Osteoblast (primary cell): ENCODE measurements at places on chromosomes 6 and 20. TPM values are rescaled to one million over a fixed set of nuclear protein-coding genes. Genes with fewer than 3 reads are reported as not detected.

OPN5 gene
- total RNA-seq, result under 0.01 TPM in 1 of 2 replicates, not detected in the other

KIAA1755 gene
- 2.5 and 2.7 TPM in 2 replicates for total RNA-seq

STMN3 gene
- 1.1 and 2.1 TPM in 2 replicates for total RNA-seq

DNA sequence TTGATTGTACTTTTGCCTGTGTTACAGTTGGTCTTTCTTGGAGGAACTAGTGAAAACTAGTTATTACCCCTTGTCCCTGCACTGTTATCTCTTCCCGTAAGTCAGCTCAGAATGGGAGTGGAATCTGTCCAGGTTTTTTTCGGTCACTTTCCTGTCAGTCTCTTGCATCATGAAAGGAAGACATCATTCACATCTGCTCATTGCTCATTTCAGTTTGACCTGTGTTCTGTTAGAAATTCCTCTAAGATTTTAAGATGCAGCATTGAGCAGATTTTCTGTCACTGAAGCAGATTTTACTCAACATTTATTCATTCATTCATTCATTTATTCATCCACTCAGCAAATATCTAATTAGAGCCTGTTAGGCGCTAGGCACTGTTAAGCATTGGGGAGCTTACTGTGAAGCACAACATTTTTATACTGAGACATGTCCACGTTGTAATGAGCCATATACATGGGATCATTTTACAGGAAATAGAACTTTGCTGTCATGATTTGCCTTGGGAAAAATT, 33.1 kb upstream of the HINT3 start:
- DNase-seq, result no peak

- DNase-seq, result no peak
Observed at GRCh38 chr6:127690092-127690491, 113.1 kb downstream of the C6orf58 start.

- DNase-seq, result no peak
Observed at GRCh38 chr6:26122005-26122388, 34.8 kb downstream of the HFE start.

DNA sequence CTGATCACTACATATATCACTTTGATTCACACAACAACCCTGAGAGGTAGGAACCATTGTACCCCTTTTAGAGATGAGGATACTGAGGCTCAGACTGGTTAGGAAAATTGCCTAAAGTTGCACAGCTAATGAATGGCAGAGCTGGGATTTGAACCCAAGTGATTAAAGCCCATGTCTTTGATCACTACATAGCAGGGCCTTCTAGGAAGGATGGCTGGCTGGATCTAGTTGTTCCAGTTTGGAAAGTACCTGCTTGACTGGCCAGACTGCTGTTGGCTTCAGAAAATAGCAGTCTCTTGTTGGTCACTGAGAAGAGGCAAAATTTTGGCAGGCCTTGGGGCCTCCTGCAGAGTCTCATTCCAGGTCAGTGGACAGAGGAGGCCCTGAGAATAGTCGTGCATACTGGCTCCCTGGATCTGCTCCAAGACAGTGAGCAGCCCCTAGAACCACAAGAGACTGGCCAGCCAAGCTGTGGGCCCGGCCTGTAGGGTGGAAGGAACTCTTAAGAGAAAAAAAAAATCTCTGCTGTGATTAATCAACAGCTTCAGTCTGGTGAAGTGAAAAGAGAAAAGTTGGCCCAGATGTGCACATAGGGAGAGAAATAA, 17.5 kb downstream of the PPARD start:
- DNase-seq, result peak; percentile 54

GRCh38 chr6:150813993-150814359, 51.5 kb upstream of the MTHFD1L start:
- DNase-seq, result peak; percentile 63
